ENCODE measurements at places on chromosomes 5 and 9. TPM values are rescaled to one million over a fixed set of nuclear protein-coding genes. Genes with fewer than 3 reads are reported as not detected.

GRCh38 chr5:65021527-65022226 is 252.9 kb downstream of the CWC27 start:
- no peaks in the 10 kb centered on the region for H3K36me3 ChIP-seq
- no peak for DNase-seq
- no peak overlapping the region for H3K27ac ChIP-seq
- peaks cover 15% of the 10 kb centered on the region for H3K4me1 ChIP-seq
- H3K4me3 ChIP-seq: no peak overlapping the region
- H3K27me3 ChIP-seq: no peaks in the 10 kb centered on the region

DNA sequence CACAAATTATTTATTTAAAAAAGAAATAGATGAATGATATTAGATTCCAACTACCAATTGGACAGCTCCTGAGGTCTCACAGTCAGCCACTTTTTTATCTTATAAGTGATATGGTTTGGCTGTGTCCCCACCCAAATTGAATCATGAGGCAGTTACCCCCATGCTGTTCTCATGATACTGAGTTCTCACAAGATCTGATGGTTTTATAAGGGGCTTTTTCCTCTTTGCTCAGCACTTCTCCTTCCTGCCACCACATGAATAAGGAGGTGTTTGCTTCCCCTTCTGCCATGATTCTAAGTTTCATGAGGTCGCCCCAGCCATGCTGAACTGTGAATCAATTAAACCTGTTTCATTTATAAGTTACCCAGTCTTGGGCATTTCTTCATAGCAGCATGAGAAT is 12.9 kb downstream of the NLN start:
- DNase-seq: no peak
- H3K36me3 ChIP-seq: no peaks in the 10 kb centered on the region
- H3K27ac ChIP-seq: no peak overlapping the region

Gene PCDHGA4
- not detected for total RNA-seq

Gene ADCY2
- not detected for total RNA-seq

Gene WDR70
- 37.5 TPM for total RNA-seq

DNA sequence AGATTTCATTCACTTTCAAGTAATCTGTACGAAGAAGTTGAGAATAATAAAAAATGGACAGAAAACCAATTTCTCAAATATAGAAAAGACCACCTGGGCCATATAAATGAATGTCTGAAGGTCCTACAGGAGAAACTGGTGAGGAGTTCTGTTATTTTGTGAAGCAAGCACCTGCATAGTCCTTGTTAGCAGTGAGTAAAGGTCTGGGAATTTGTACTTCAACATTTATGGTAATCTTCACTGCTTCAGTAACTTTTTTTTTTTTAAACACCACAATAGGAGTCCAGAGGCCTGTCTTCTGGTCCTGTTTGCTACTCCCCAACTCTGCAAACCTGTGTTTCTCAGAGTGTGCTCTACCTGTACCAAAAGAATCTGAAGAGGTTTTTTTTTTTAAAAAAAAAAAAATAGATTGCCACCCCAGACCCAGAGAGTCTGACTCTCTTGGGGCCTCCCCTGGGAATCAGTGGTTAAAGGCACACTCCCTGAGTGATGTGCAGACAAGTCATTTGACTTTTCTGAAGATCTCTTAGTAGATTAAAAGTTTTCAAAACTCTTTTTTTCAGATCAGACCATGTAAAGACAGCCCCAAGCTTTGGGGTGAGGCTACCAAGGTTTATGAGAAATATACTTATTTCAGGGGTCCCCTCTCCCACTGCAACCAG is 55.5 kb downstream of the FAM81B start:
- H3K4me3 ChIP-seq: no peak overlapping the region
- no peaks in the 10 kb centered on the region for H3K4me1 ChIP-seq
- H3K27ac ChIP-seq: no peak overlapping the region
- no peaks in the 10 kb centered on the region for H3K36me3 ChIP-seq
- no peak for DNase-seq

DNA sequence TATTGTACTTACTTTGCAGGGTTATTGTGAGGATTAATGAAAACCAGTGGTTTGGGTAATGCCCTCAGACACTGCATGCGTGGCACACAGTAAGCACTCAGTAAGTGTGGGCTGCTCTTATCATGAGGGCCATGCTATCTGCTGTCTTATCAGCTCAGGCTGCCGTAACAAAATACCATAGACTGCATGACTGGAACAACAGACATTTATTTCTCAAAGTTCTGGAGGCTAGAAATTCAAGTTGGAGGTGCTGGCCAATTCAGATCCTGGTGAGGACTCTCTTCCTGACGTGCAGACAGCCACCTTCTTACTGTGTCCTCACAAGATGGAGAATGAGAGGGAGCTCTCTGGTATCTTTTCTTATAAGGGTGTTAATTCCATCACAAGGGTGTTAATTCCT is 23.9 kb upstream of the SH3PXD2B start:
- H3K4me1 ChIP-seq: no peaks in the 10 kb centered on the region
- no peaks in the 10 kb centered on the region for H3K27me3 ChIP-seq
- no peak overlapping the region for H3K27ac ChIP-seq
- H3K4me3 ChIP-seq: no peak overlapping the region
- no peak for DNase-seq
- no peaks in the 10 kb centered on the region for H3K36me3 ChIP-seq

DNA sequence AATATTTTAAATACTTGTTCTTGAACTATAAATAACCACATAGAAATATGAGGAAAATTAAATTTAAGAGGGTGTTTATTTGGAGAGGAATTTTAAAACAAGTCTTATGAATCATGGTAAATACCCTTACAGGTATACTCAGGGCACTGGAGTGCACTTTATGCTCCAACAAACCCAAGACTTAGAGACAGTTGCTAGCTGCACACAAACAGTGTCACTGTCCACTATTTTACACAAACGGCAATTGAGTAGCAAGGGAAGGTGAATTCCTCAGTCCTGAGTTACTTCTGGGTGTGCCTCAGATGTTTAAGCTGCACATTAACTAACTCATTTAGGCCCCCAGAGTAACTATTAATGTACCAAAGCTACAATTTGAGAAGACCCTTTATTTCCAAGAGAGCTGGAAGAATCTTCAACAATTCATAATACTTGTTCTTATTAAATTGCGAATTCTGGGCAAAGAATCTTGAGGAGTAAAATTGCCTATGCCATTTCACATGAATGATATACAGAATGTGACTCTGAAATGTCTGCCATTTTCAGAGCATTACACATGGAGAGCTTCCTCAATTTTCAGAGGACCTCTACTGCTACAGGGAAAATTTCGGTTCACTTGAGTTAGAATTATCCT is 371.2 kb downstream of the PDE4D start:
- no peak overlapping the region for H3K27ac ChIP-seq
- H3K27me3 ChIP-seq: no peaks in the 10 kb centered on the region
- H3K4me3 ChIP-seq: no peak overlapping the region
- no peak for DNase-seq
- no peaks in the 10 kb centered on the region for H3K36me3 ChIP-seq

DNA sequence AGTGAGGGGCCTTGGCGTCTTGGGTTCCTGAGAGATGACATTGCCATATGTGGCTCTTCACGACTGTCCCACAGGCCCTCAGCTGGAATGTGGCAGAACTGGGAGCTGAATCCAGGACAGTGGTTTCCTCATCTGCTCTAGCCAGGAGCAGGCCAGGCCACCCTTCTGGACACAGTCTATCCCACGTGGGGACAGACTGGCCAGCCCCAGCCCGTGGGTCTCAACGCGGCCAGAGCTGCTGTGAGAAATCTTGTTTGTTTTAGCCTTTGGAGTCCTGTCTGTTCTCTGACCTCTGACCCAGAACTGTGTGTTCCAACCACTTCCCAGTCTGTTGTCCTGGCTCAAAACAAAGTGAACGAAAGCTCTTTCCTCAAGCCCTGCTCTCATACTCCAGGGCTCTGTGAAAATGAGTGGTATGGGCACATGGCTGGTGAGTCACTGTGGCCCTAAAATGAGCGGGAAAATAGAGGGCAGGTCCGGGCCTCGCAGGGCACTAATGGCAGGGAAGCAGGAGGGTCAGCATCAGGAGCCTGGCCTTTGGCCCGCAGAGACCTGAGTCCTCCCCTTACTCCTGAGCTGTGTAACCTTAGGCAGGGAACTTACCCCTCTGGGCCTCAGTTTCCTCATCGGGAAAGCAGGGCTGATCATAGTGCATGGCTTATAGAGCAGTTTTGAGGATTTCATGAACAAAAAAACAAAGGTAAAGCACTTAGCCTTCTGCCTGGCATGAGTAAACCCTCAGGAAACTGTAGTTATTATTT is 34.8 kb upstream of the GLRX start:
- no peak overlapping the region for H3K27ac ChIP-seq
- no peaks in the 10 kb centered on the region for H3K27me3 ChIP-seq
- DNase-seq: no peak
- H3K4me1 ChIP-seq: peaks cover 12% of the 10 kb centered on the region

GRCh38 chr5:128084228-128085167 is 932 bp downstream of the SLC12A2 start:
- H3K27ac ChIP-seq: no peak overlapping the region
- peak; percentile 25 for DNase-seq
- H3K27me3 ChIP-seq: no peaks in the 10 kb centered on the region
- peak overlapping the region; percentile 76 for H3K4me3 ChIP-seq

Gene BAAT
- total RNA-seq: not detected

GRCh38 chr9:129910628-129911567 is 75.6 kb downstream of the USP20 start:
- H3K4me3 ChIP-seq: no peak overlapping the region
- no peak for DNase-seq
- H3K4me1 ChIP-seq: peaks cover 5% of the 10 kb centered on the region
- H3K27me3 ChIP-seq: no peaks in the 10 kb centered on the region
- peaks cover 3% of the 10 kb centered on the region for H3K36me3 ChIP-seq
- no peak overlapping the region for H3K27ac ChIP-seq

- no peak for DNase-seq
- no peaks in the 10 kb centered on the region for H3K36me3 ChIP-seq
- H3K4me1 ChIP-seq: peaks cover 28% of the 10 kb centered on the region
- H3K4me3 ChIP-seq: peak overlapping the region; percentile 99
- H3K27me3 ChIP-seq: no peaks in the 10 kb centered on the region
Observed at GRCh38 chr5:55308254-55308836, 556 bp downstream of the MTREX start.

DNA sequence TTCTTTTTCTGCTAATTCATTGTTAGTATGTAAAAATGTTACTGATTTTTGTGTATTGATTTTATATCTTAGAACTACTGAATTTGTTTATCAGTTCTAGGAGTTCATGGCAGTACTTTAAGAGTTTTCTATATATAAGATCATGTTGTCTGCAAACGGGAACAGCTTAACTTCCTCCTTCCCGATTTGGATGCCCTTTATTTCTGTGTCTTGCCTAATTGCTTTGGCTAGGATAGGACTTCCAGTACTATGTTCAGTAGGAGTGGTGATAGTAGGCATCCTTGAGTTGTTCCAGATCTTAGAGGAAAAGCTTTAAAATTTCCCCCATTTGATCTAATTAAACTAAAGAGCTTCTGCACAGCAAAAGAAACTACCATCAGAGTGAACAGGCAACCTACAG is 20.1 kb downstream of the RCL1 start:
- H3K4me3 ChIP-seq: no peak overlapping the region
- no peak for DNase-seq
- no peaks in the 10 kb centered on the region for H3K4me1 ChIP-seq

DNA sequence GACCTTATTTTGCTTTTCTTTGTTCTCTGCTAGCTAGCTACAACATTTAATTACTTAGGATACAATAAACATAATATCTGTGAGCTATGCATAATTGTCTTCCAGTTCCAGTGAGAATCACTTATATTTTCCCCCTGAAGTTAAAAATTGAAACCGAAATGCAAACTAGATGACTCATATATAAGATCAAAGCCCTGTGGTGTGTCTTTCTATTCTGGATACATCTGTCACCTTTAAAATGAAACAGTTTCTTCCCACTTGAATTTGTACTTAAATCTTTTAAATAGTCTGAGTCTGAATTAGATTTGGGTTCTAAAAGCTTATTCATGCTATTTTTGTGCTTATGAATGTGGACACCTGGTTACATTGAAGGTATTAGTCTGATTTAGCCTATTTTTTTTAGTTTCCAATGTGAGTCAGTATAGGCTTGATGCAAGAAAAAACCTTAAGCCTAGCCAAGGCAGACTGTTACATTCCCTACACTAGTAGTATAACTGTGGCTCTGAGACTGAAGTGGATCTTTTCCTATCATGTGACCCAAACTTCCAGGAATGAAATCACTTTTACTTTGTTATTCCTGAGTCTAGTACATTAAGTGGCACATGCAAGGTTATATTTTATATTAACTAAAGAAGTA is 703.5 kb upstream of the RGMB start:
- H3K4me3 ChIP-seq: no peak overlapping the region
- no peaks in the 10 kb centered on the region for H3K4me1 ChIP-seq
- H3K36me3 ChIP-seq: no peaks in the 10 kb centered on the region
- no peak for DNase-seq
- H3K27ac ChIP-seq: no peak overlapping the region
- no peaks in the 10 kb centered on the region for H3K27me3 ChIP-seq

GRCh38 chr5:98794001-98794400 is 20.5 kb downstream of the RGMB start:
- no peak for DNase-seq
- no peak overlapping the region for H3K4me3 ChIP-seq
- no peaks in the 10 kb centered on the region for H3K4me1 ChIP-seq
- no peaks in the 10 kb centered on the region for H3K27me3 ChIP-seq

- no peak overlapping the region for H3K27ac ChIP-seq
- no peak overlapping the region for H3K4me3 ChIP-seq
- no peak for DNase-seq
- no peaks in the 10 kb centered on the region for H3K4me1 ChIP-seq
- no peaks in the 10 kb centered on the region for H3K27me3 ChIP-seq
- H3K36me3 ChIP-seq: no peaks in the 10 kb centered on the region
Observed at GRCh38 chr9:133973791-133974630, 18.1 kb downstream of the VAV2 start.

DNA sequence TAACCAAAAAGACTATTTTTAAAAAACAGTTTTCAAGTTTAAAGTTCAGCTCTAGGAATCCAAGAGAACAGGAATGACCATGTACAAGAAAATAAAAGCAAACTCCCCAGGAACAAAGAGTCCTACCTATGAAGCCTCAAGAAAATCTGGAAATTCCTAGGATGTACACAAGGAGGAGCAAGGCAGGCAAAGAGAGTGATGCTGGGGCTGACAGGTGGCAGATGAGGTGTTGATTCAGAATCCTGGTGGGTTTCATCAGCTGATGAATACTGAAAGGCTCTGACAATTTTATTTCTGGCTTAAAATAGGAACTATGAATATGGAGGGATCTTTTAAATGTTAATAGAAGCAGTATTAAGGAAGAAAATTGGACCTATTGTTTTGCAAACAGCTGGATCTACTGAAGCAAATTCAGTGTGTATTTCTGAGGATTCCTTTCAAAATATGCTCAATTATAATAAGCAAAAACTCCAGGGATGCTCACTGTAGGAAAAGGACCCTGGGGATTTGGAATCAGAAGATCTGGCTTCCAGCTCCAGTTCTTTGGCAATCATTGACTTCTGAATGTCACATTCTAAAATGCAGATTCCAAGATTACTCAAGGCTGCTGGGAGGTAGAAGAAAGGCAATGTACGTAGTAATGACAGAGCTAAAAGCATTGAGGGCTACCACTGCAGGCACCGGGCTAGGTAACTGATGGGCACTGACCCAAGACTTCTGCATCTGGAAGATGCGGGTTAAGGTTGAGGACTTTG is 28.0 kb upstream of the SH3RF2 start:
- H3K27me3 ChIP-seq: peaks cover 7% of the 10 kb centered on the region
- no peaks in the 10 kb centered on the region for H3K4me1 ChIP-seq
- DNase-seq: no peak
- no peak overlapping the region for H3K27ac ChIP-seq
- H3K4me3 ChIP-seq: no peak overlapping the region

Gene ABCA2
- total RNA-seq: 77.6 TPM

Gene CATSPER3
- 0.44 TPM for total RNA-seq

Measured in T-cell (primary cell).